ENCODE measurements at places on chromosomes 4 and X.

DNA sequence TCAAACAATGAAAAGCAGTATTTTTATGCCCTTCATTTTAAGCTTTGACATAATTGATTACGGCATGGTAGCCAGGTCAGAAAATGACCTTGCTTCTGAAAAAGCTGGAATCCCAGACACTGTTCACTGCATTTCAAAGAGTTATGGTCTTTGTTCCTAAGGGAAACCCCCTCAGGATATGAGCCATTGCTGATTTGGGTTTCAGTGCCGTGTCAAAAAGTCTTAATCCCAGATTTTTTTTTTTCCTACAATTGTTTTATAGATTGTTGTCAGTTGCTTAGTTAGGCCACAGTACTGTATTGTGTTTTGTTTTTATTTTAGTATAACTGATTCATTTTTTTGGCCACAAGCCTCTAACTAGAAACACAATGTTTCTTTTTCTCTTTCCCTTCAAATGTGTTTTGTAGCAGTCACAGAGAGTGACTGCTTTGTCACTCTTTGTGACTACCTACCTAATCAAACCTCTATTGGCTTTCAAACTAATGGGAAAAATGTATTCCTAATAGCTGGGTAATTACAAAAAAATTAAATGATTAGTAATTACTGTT, 10.3 kb downstream of the WDR44 start:
- no peak for DNase-seq

GRCh38 chr4:40992472-40993295, 221.7 kb downstream of the APBB2 start:
- no peak for DNase-seq

DNA sequence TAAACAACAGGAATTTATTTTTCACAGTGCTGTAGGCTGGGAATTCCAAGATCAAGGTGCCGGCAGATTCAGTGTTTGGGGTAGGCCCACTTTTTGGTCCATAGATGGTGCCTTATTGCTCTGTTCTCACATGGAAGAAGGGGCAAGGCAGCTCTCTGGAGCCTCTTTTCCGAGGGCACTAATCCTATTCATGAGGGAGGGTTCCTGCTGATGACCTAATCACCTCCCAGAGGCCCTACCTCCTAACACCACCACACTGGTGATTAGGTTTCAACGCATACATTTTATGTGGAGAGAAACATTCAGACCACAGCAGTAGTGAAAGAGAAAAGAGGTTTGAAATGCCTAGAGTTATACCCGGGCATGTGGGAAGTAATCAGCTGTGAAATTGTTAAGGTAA, 1.4 kb upstream of the POLA1 start:
- no peak for DNase-seq

DNA sequence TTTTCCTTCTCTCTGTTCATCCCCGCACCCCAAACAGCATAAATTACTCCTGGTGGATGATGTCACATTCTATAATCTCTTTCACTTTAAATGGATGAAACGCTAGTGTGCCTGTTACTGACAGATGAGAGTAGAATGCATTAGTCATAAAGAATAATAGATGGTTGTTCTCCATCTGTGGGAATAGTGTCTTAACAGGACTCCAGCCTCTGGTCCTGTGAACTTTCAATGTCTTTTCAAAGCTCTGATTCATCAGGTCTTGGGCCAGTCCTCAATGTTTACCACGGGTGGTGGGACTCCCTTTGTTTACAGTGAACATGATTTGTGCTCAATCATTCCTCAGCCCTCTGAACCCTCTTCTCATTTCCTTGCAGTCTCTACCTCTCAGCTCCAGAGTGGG, 182.6 kb downstream of the GABRB1 start:
- no peak for DNase-seq

DNA sequence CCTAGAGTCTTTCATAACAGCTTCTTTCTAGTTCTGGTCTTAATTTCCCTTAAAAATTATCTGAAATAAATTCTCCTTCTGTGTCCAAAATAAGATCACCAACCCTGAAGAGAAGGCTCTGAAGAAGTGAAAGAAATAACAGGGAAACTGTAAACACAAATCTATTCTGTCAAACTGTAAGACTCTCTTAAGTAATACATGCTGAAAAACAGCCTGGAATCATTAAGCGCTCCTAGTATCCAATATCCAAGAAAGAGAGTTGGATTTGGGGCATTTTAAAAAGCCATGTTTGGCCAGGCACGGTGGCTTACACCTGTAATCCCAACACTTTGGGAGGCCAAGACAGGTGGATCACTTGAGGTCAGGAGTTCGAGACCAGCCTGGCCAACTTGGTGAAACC, 53.3 kb downstream of the RELL1 start:
- DNase-seq: no peak
